ENCODE measurements at places on chromosomes 11 and 22.

GRCh38 chr11:67510023-67510345, 2.0 kb upstream of the CDK2AP2 start:
- H3K36me3 ChIP-seq, result peaks cover 8% of the 10 kb centered on the region
- H3K27me3 ChIP-seq, result no peaks in the 10 kb centered on the region
- no peak for DNase-seq
- H3K4me3 ChIP-seq, result no peak overlapping the region

GRCh38 chr11:117684731-117685130, 112.3 kb downstream of the DSCAML1 start:
- no peaks in the 10 kb centered on the region for H3K27me3 ChIP-seq
- H3K4me3 ChIP-seq, result no peak overlapping the region
- no peak for DNase-seq
- no peaks in the 10 kb centered on the region for H3K36me3 ChIP-seq
- H3K4me1 ChIP-seq, result no peaks in the 10 kb centered on the region

- no peak overlapping the region for H3K4me3 ChIP-seq
- no peak overlapping the region for H3K27ac ChIP-seq
- H3K36me3 ChIP-seq, result no peaks in the 10 kb centered on the region
These were observed 41.3 kb downstream of the NEU3 start for GRCh38 chr11:75029836-75030631.

GRCh38 chr22:41857155-41857859, 24.4 kb downstream of the SREBF2 start:
- H3K4me1 ChIP-seq, result peaks cover 3% of the 10 kb centered on the region
- no peak overlapping the region for H3K27ac ChIP-seq
- peak; percentile 59 for DNase-seq
- H3K4me3 ChIP-seq, result no peak overlapping the region
- H3K27me3 ChIP-seq, result no peaks in the 10 kb centered on the region

DNA sequence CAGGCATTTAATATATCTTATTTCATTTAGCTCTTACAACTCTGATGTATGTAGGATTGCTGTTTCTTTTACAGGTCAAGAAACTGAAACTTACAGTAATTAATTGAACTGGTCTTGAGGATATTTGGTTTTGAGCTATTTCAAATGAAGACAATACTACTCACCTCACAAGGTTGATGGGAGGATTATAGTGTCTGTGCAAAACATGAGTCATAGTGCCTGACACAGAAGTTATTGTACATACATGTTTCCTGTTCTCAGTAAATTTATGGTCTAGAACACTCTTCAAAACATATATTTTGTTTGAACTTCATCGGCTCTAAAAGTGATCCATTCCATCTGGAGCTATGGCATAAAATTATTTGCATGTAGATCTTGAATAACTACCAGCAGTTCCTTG, 61.9 kb downstream of the CECR2 start:
- H3K4me1 ChIP-seq, result peaks cover 15% of the 10 kb centered on the region
- H3K27me3 ChIP-seq, result no peaks in the 10 kb centered on the region
- no peak for DNase-seq
- no peak overlapping the region for H3K4me3 ChIP-seq
- H3K36me3 ChIP-seq, result no peaks in the 10 kb centered on the region

GRCh38 chr11:34874202-34874601, 42.0 kb downstream of the APIP start:
- no peak overlapping the region for H3K27ac ChIP-seq
- H3K27me3 ChIP-seq, result no peaks in the 10 kb centered on the region
- H3K4me1 ChIP-seq, result no peaks in the 10 kb centered on the region
- no peaks in the 10 kb centered on the region for H3K36me3 ChIP-seq
- H3K4me3 ChIP-seq, result no peak overlapping the region
- no peak for DNase-seq

DNA sequence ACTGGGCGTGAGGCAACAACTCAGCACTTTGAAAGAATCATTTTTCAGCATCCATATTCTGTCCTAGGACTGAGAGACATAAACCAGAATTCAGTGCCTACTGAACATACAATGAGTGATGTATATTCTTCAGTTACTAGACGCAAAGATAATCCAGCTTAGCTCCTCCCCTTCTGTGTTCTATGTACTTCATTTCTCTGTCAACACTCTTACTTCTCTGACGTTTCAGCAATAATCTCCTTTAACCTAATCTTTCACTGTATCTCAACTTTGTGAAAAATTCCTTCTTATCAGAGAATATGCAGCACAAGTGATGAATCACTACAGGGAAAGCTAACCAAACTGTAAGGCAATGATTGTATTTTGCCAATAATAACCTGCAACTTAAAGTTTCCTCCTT, 2.5 kb upstream of the OR51B5 start:
- H3K27ac ChIP-seq, result no peak overlapping the region
- no peaks in the 10 kb centered on the region for H3K27me3 ChIP-seq
- H3K4me1 ChIP-seq, result no peaks in the 10 kb centered on the region
- peak; percentile 61 for DNase-seq

- H3K36me3 ChIP-seq, result no peaks in the 10 kb centered on the region
- no peaks in the 10 kb centered on the region for H3K27me3 ChIP-seq
- H3K27ac ChIP-seq, result no peak overlapping the region
- no peak overlapping the region for H3K4me3 ChIP-seq
- no peak for DNase-seq
These were observed 1121.6 kb downstream of the BRD1 start for GRCh38 chr22:48705917-48706605.

DNA sequence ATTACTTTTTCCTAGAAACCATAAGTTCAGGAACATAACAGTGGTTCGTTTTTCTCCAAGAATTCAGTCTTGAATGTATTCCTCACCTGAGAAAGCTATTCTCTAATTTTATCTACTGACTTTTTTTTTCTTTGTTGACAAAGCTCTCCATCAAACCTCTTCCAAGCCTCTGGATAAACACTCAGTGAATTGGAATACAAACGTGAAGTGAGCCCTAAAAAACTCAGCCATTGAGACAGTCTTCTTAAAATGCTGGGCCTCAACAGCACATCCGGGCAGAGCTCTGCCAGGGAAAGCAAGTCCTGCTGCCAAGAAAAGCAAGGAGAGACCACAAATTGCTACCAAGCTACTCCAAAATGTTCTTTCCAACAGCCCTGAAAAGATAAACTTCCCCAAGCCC, 7.7 kb upstream of the SLC1A2 start:
- no peak overlapping the region for H3K27ac ChIP-seq
- no peak overlapping the region for H3K4me3 ChIP-seq
- H3K36me3 ChIP-seq, result no peaks in the 10 kb centered on the region
- H3K27me3 ChIP-seq, result peaks cover 2% of the 10 kb centered on the region
- H3K4me1 ChIP-seq, result no peaks in the 10 kb centered on the region

- no peaks in the 10 kb centered on the region for H3K4me1 ChIP-seq
- no peak for DNase-seq
- no peaks in the 10 kb centered on the region for H3K27me3 ChIP-seq
- no peaks in the 10 kb centered on the region for H3K36me3 ChIP-seq
These were observed 27.3 kb upstream of the ZNRF3 start for GRCh38 chr22:28856095-28856455.

DNA sequence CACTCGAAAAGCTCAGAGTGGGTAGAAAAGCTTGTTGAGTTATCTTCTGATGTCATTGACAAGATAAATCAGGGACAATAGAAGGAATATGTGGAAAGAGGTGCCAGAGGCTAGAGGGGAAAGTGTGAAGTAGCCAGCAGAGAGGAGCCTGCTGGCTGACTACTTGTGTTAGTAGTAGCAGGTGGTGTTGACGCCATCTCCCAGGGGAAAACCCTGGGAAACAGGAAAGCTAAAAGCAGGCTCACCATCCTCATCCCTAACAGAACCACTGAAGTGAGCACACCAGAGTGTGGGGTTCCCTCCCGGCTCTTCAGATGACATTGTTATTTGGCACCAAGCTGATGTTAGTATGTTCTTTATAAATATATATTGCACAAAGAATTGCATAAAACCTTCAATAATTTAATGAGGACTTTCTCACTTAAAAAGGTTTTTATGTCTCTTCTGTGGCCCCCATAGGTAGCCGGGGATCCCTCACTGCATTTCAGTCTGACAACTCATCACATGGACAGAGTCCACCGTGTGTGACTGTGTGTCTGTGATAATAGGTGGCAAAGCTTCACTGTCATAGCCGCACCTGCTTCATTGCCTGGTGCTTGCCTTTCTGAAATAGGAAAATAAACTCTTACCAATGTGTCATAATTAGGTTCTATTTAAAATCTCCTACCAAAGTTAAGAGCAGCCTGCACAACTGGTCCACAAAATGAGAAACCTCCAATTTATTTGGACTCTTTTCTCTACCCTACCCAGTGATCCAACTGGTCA, 63.2 kb upstream of the TOP3B start:
- H3K27ac ChIP-seq, result no peak overlapping the region
- no peaks in the 10 kb centered on the region for H3K4me1 ChIP-seq
- H3K4me3 ChIP-seq, result no peak overlapping the region
- no peak for DNase-seq
- no peaks in the 10 kb centered on the region for H3K27me3 ChIP-seq
- H3K36me3 ChIP-seq, result no peaks in the 10 kb centered on the region

DNA sequence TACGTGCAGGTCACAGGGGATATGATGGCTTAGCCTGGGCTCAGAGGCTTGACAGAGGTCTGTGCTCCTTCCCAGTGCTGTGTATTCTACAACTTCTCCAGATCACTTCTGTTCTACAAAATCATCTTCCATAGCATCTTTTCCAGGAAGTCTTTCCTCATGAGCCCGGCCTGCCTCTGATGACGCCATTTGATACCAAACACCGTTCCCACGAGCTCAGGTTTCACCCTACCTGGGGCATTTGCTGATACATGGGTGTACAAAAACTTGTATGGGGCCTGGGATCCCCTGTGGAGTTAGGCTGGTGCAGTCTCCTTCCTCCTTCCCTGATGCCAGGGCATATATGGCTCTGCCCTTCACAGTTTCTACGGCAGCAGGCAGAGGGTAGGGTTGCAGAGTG, 78.7 kb downstream of the NECTIN1 start:
- DNase-seq, result no peak
- no peaks in the 10 kb centered on the region for H3K36me3 ChIP-seq
- no peak overlapping the region for H3K4me3 ChIP-seq
- no peak overlapping the region for H3K27ac ChIP-seq
- H3K27me3 ChIP-seq, result no peaks in the 10 kb centered on the region

- no peak overlapping the region for H3K27ac ChIP-seq
- H3K36me3 ChIP-seq, result no peaks in the 10 kb centered on the region
- no peak overlapping the region for H3K4me3 ChIP-seq
These were observed 360.6 kb downstream of the BRD1 start for GRCh38 chr22:49466878-49467595.

- H3K36me3 ChIP-seq, result peaks cover 66% of the 10 kb centered on the region
- peaks cover 25% of the 10 kb centered on the region for H3K4me1 ChIP-seq
- no peaks in the 10 kb centered on the region for H3K27me3 ChIP-seq
- H3K27ac ChIP-seq, result no peak overlapping the region
- H3K4me3 ChIP-seq, result no peak overlapping the region
- no peak for DNase-seq
These were observed 17.3 kb downstream of the PIK3IP1 start for GRCh38 chr22:31275018-31275417.

Data from trophoblast cell (in vitro differentiated cells and primary cell).